Fibroblast of skin of left biceps (primary cell): ENCODE measurements at places on chromosomes 6 and 20.

DNA sequence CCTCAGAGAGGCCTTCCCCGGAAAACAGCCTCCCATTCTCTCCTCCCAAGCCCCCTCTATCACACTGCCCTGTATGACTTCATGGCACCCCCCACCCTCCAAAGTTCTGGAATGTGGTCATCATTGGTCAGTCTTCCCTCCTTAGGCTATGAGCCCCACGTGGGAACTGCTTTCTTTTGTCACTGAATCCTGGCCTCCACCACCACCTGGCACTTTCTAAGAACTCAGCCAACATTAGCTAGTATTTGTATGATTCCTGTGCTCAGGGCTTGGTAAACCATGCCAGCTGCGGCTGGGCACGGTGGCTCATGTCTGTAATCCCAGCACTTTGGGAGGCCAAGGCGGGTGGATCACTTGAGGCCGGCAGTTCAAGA, 8.4 kb upstream of the E2F1 start:
- no peak for DNase-seq

- DNase-seq: peak; percentile 47
Measured at GRCh38 chr6:135941275-135942025, 89.9 kb downstream of the PDE7B start.

GRCh38 chr6:35562060-35562459, 49.4 kb upstream of the TULP1 start:
- DNase-seq: no peak

- DNase-seq: no peak
Measured at GRCh38 chr6:159061805-159062563, 17.2 kb upstream of the TAGAP start.

GRCh38 chr6:39791850-39792539, at the start of gene DAAM2:
TSS of gene DAAM2 (plus strand) at chr6:39792376. CDS start at chr6:39856303, 63,927 bp downstream.
- DNase-seq: no peak

DNA sequence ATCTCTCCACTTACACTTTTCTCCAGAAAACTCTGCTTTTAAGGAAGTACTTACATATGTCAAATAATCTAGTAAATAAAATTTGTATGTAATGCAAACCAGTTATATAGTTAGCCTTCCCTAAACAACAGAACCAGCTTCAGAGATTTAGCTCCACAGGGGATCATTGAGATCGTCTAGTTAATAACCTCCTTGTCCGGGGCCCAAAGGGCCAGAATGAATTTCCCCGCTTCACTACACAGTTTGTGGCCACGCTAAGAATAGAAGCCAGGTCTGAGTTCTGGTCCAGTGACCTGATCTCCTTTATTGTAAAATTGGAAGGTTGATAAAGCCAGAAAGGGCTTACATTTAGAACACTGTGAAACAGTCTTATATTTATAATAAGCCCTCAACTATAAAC, 245.2 kb downstream of the TPBG start:
- DNase-seq: no peak

- DNase-seq: no peak
Measured at GRCh38 chr6:20669571-20670314, 135.5 kb downstream of the CDKAL1 start.

DNA sequence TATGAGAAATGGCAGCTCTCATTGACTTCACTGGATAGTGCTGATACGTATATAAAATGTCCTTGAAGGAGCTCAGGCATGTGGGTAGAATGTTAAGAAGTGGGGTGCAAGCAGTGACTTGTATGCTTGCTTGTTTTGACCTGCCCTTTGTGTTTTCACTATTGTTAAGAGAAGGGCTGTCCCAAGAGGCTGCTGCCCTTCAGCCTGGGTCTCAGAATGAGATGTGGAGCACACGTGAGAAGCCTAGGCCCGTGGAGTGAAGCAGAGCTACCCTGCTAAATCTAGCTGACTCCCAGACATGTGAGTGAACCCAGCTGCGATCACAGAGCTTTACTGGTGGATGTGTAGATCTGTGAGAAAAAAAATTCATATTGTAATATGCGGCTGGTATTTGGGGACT, 305.3 kb upstream of the RGS17 start:
- no peak for DNase-seq

GRCh38 chr6:126181890-126182289, 158.0 kb upstream of the CENPW start:
- no peak for DNase-seq

GRCh38 chr20:32872266-32872665, 13.5 kb downstream of the EFCAB8 start:
- no peak for DNase-seq

GRCh38 chr6:5398530-5398929, 137.2 kb downstream of the FARS2 start:
- peak; percentile 24 for DNase-seq

DNA sequence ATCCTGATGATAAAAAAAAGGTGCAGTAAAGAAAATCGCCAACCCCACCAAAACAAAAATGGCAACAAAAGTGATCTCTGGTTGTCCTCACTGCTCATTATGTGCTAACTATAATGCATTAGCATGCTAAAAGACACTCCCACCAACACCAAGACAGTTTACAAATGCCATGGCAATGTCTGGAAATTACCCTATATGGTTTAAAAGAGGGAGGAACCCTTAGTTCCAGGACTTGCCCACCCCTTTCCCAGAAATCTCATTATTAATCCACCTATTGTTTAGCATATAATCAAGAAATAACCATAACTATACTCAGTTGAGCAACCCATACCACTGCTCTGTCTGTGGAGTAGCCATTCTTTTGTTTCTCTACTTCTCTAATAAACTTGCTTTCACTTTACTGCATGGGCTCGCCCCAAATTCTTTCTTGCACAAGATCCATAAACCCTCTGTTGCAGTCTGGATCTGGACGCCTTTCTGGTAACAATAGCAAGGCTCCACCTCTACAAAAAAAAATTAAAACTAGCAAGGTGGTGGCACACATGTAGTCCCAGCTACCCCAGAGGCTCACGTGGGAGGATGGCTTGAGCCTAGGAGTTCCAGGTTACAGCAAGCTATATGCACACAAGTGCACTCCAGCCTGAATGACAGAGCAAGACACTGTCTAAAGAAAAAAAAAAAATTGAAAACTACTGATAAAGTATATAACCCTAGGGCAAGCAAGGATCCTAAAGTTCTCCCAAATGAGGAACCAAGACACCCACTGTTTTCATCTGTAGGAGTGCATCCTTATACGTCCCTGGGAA, 278.8 kb upstream of the JARID2 start:
- DNase-seq: no peak

DNA sequence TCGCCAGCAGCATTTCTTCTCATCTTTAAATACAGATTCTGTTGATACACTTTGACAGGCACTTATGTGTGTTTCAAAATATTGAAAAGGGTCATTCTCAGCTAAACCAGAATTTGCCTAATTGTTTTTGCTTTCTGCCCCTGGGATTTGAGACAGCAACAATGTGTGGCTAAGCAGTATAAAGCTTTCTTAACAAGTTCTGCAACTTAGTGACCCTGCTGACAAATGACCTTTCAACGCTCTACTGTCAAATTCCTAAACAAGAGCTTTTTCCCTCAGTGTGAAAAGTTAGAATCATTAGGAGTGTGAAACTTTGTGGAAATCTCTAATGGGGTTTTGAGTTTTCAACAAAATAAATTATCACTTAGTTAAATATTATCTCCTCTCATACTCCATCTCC, 414.6 kb downstream of the RFPL4B start:
- DNase-seq: no peak

DNA sequence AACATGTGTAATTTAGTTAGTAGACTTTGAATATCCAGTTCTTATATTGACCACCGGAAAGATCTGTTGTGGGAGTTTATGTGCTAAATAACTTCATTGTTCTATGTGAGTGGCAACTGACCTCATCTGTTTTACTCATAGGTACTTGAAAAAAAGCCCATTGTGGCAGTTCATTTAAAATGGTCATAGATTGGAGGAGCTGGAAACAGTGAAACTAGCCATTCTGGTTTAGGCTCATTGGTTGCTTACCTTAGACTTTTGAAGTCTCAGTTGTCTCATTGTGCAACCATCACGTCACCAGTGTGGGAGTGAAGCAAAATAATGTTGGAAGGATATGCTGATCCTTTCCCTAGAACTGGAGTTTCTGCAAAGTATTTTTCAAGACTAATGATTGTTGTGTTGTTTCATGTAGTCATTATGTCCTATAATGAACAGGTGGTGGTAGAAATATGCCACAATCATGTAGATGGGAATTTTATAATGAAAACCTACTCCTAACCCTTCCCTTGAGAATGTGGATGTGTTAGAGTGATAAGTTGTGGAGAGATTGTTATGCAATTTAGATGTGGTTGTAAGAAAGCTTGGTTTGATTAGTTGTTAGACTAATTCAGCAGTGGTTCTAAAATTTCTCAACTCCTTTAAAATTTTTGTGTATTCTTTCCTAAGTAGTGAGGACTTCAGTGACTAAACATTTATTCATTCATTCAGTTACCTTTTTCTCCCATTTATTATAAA, 18.3 kb downstream of the DSP start:
- DNase-seq: no peak

- peak; percentile 61 for DNase-seq
Measured at GRCh38 chr6:149855040-149855654, 9.0 kb downstream of the LRP11 start.

DNA sequence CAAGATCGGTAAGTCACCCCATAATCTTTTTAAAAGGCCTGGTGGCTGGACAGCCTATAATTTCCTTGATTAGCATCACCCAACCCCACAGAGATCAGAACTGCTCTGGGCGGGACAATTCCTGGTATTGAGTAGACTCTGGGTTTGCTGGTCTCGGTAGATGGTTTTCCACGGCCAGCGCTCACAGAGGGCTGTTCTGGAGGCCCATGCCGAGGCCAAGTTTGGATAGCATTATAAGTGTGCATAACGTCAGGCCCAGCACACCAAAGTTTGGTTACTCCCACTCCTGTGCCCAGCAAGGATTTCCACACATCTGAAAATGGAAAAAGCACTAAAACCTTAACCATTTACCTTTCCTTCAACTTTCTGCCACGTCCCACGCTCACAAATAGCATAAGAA, 104.7 kb upstream of the RREB1 start:
- no peak for DNase-seq

DNA sequence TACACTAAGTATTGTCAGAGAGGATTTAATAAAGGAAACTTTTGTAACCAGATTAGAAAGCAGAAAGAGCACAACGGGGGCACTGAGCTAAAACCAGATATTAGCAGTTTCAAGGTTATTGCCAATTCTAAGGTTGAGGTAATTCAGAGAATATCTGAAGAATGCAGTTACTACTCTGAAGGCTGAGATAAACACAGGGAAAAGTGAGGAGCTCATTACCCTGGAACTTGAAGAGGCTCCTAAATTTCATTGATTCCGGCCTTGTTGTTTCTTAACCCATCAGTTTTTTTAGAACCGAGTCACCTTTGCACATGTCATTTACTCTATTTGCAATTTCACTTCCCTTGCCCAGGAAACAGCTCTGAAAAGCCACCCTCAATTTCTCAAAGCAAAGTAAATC, 72.4 kb upstream of the BTBD3 start:
- DNase-seq: no peak

DNA sequence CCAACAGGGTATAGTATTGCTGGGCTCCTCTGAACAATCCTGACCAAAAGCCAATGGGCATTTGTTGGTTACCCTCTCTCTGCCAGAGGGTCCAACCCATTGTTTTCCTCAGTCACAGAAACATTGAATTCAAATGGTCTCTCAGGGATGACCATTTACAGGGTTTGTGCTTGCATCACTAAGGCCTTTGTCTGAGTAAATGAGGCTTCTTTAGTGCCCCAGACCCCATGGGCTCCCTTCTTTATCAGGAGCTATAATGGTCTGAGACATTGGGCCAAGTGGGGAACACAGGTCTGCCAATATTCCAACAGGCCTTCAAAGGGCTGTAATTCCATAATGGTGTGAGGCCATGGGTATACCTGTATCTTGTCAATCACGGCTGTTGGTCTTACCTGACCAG, 27.1 kb downstream of the GSTA2 start:
- no peak for DNase-seq

DNA sequence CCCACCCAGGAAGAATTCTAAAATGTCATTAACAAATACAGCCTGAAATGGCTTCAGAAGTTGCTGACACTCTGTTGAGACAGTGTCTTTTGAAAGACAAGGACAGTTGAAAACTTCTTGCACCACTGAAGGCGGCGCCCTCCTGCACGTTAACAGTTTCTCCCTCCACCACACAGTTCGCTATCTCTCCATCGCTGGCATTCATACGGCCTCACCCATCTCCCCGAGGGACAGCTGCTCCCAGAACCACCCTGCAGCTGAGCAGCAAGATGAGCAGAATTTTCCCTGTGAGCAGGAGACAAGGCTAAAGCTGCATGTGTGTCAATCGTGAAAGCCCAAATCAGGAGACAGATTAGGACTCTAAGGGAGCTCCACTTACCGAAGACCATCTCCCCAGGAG, 113.3 kb downstream of the LY86 start:
- no peak for DNase-seq

GRCh38 chr6:35305117-35305516, 7.5 kb downstream of the DEF6 start:
- no peak for DNase-seq

GRCh38 chr6:165081944-165082532, 227.4 kb downstream of the C6orf118 start:
- no peak for DNase-seq

DNA sequence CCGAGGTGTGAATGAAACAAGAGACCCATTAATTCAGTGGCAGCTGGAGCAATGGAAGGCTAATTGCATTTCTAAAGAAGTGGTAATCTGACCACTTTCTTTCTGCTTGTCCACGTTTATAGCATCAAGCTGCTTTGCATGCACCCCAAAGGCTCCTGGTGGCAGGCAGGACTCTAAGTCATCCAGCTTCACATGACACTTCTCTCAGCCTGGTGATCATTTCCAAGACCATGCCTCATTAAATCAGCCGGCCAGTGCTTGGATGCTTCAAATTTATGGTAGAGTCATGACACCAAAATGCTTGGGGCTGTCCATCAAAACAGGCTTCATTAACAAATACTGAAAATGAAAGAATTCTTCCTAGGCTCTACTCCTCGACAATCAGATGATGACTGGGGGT, 614.9 kb downstream of the DOK5 start:
- no peak for DNase-seq

DNA sequence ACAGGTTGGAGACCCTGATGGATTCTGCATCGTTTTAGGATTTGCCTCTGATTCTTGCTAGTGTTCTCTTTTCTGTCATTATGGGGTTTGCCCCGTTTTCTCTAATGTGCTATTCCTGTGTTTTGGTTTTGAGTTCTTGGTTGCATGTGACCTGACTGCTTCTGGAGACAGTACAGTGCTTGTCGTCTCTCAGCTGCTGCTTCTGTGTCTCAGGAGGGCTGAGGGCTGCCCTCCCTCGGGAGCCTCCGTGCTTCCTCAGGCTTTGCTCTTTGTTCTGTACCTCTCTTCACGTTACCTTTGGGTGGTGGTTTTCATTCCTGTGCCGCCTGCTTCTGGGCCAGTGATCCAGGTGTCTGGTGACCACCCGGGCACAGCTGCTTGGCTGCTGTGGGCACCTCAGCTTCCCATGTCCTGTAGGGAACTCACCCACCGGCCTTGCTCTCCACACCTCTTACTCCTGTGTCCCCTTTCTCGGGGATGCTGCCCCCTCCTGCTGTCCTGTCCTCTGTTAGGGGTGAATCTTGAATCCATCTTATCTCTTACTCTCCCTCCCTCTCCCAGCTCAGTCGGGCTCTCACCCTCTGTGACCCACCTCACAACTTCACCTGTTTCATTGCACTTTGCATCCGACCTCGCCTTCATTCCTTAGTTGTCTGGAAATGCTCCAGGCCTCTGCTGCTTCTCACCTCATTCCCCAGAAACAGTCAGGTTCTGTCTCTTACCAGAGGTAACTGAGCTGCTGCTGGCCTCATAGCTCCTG, 33.2 kb downstream of the PANK2 start:
- DNase-seq: no peak
